ENCODE measurements at places on chromosomes 12 and 14. TPM values are rescaled to one million over a fixed set of nuclear protein-coding genes. Genes with fewer than 3 reads are reported as not detected.

The RD3L gene
- total RNA-seq, result not detected

The TMEM260 gene
- total RNA-seq, result 50.8 TPM

The RND1 gene
- total RNA-seq, result 18.9 TPM

The ARMH4 gene
- total RNA-seq, result 17.3 TPM

The BEGAIN gene
- 0.59 TPM for total RNA-seq

The WSCD2 gene
- total RNA-seq, result 0.79 TPM

The HOXC6 gene
- total RNA-seq, result not detected

The LPCAT3 gene
- 24.1 TPM for total RNA-seq

GRCh38 chr14:59098377-59098776 lies 90.1 kb upstream of the DAAM1 start:
- no peak for DNase-seq
- H3K27me3 ChIP-seq, result no peaks in the 10 kb centered on the region

GRCh38 chr12:130775953-130776856 lies 60.1 kb upstream of the RIMBP2 start:
- H3K27ac ChIP-seq, result peak overlapping the region; percentile 63
- H3K27me3 ChIP-seq, result no peaks in the 10 kb centered on the region
- DNase-seq, result peak; percentile 94
- peak overlapping the region; percentile 51 for H3K4me3 ChIP-seq

GRCh38 chr12:108201808-108202207 lies 72.7 kb downstream of the WSCD2 start:
- H3K36me3 ChIP-seq, result no peaks in the 10 kb centered on the region
- no peaks in the 10 kb centered on the region for H3K27me3 ChIP-seq
- H3K4me3 ChIP-seq, result no peak overlapping the region
- peak; percentile 80 for DNase-seq
- H3K4me1 ChIP-seq, result peaks cover 12% of the 10 kb centered on the region

- DNase-seq, result no peak
- H3K27ac ChIP-seq, result no peak overlapping the region
- H3K4me3 ChIP-seq, result no peak overlapping the region
- no peaks in the 10 kb centered on the region for H3K27me3 ChIP-seq
- H3K4me1 ChIP-seq, result no peaks in the 10 kb centered on the region
These were observed 25.5 kb downstream of the YEATS4 start for GRCh38 chr12:69385038-69385437.

GRCh38 chr14:101084436-101084826 lies 180.9 kb upstream of the RTL1 start:
- H3K27ac ChIP-seq, result no peak overlapping the region
- H3K27me3 ChIP-seq, result no peaks in the 10 kb centered on the region

DNA sequence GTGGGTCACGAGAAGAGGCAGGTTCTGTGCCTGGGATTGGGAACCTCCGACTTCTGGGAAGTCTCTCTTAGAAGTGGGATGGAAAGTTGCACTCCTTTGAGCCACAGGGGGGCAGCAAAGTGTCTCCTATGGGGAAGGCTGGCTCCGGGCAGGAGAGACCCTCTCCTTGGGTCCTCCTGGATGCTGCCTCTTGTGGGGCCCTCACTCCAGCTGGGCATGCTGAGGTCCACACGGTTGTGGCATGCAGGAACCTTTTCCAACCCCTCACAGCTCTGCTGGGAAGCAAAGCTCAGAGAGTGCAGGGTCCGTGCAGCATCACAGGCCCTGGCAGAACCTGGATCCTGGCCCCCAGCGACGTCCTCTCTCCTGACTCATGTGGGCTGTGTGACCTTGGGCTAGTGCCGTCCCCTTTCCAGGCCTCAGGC lies 17.4 kb downstream of the SDSL start:
- no peaks in the 10 kb centered on the region for H3K36me3 ChIP-seq
- peak; percentile 96 for DNase-seq
- H3K27ac ChIP-seq, result no peak overlapping the region
- no peak overlapping the region for H3K4me3 ChIP-seq
- peaks cover 64% of the 10 kb centered on the region for H3K27me3 ChIP-seq

- H3K36me3 ChIP-seq, result no peaks in the 10 kb centered on the region
- H3K27me3 ChIP-seq, result peaks cover 6% of the 10 kb centered on the region
- peak; percentile 76 for DNase-seq
- no peak overlapping the region for H3K4me3 ChIP-seq
- H3K27ac ChIP-seq, result no peak overlapping the region
- H3K4me1 ChIP-seq, result no peaks in the 10 kb centered on the region
These were observed 85.6 kb downstream of the GALNT9 start for GRCh38 chr12:132243596-132244310.

DNA sequence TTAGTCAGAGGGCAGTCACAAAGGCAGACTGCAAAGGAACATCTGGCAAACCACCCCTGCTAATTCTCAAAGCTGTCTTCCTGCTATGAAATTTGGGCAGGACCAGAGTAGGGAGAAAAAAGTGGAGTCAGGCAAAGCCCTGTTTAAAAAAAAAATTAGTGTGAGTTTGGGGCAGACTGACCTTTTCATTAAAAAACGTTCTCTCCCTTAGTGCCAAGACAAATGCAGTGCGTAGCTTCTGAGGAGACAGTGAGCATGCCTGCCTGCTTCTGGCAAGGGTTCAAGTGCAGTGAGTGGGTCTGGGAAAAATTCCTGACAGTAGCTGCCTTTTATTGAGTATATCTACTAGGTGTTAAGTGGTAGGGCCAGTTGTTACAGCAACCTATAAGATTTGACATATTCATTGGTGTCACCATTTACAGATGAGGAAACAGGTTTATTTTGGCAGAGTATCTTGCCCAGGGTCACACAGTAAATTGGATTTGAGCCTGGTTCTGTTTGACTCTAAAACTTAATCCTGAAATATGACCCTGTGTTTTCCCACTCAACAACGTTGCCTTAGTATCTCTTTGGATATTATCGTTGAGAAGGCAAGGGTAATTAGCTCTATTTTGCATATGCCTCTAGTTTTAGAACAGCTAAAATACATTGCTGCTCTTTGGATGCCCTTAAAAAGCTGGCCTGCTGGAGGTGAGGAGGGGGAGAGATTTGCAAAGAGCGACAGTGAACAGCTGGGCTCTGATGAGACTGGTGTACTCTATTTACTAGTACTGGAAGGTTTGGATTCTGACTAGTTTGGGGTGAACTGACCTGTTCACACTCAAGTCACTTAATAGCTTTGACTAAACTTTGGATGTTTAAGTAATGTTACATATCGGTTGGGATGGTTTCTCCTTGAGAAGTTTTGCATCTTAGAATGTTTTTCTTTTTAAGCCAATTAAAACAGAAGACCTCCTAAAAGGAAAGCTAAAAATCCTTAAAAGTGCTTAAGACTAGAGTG lies 72.8 kb downstream of the PAPOLA start:
- H3K36me3 ChIP-seq, result peaks cover 31% of the 10 kb centered on the region
- peaks cover 12% of the 10 kb centered on the region for H3K4me1 ChIP-seq
- H3K27ac ChIP-seq, result no peak overlapping the region
- no peak overlapping the region for H3K4me3 ChIP-seq

- no peaks in the 10 kb centered on the region for H3K4me1 ChIP-seq
- DNase-seq, result peak; percentile 67
- no peak overlapping the region for H3K4me3 ChIP-seq
- no peaks in the 10 kb centered on the region for H3K36me3 ChIP-seq
These were observed 98.0 kb downstream of the GCH1 start for GRCh38 chr14:54804538-54805041.

- DNase-seq, result no peak
- H3K36me3 ChIP-seq, result no peaks in the 10 kb centered on the region
- no peak overlapping the region for H3K27ac ChIP-seq
- no peak overlapping the region for H3K4me3 ChIP-seq
These were observed 25.9 kb upstream of the GTF2A1 start for GRCh38 chr14:81246461-81247270.

GRCh38 chr14:69928111-69928523 lies 48.9 kb downstream of the SMOC1 start:
- H3K36me3 ChIP-seq, result no peaks in the 10 kb centered on the region
- H3K27ac ChIP-seq, result no peak overlapping the region
- H3K4me1 ChIP-seq, result no peaks in the 10 kb centered on the region
- no peaks in the 10 kb centered on the region for H3K27me3 ChIP-seq
- no peak for DNase-seq
- no peak overlapping the region for H3K4me3 ChIP-seq

GRCh38 chr12:43285159-43285598 lies 266.8 kb downstream of the ADAMTS20 start:
- H3K4me3 ChIP-seq, result no peak overlapping the region
- peaks cover 2% of the 10 kb centered on the region for H3K4me1 ChIP-seq
- no peak overlapping the region for H3K27ac ChIP-seq
- no peaks in the 10 kb centered on the region for H3K27me3 ChIP-seq

DNA sequence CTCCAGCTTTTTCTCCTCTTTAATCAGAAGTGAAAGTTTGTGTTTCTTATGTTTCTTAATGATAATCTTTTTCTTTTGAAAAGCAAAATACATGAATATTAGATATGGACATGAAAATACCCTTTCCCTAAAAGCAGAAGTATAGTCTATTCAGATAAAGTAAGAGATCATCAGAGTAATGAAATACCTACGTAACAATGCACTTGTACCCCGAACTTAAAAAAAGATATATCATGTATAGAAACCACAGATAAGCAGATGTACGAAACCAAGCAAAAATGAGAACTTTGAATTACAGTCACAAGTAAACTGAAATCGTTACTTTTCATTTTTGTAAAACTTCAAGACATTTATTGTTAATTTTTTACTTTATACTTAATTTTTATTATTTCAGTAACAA lies 1.5 kb upstream of the GPR65 start:
- no peak for DNase-seq
- H3K27me3 ChIP-seq, result no peaks in the 10 kb centered on the region
- peaks cover 1% of the 10 kb centered on the region for H3K4me1 ChIP-seq
- H3K27ac ChIP-seq, result no peak overlapping the region
- no peak overlapping the region for H3K4me3 ChIP-seq
- H3K36me3 ChIP-seq, result no peaks in the 10 kb centered on the region

DNA sequence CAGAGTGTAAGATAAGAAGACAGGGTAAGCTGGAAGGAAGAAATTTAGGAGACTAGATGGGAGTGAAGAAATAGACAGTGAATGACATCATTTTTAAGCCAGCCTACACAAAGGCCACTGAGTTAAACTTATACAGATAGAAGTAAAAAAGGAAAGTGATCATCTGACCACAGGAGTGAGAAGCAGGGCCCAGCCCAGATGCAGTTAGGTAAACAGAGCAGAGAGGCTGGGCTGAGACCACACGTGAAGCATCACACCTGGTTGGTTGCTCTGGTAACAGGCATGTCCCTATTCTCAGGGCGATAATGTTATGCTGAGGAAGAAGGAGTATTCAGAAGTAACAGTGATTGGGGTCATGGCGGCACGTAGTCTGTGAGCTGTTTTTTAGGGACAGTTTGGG lies 1079.4 kb downstream of the AACS start:
- no peaks in the 10 kb centered on the region for H3K4me1 ChIP-seq
- H3K27me3 ChIP-seq, result no peaks in the 10 kb centered on the region
- H3K4me3 ChIP-seq, result no peak overlapping the region
- H3K36me3 ChIP-seq, result no peaks in the 10 kb centered on the region
- H3K27ac ChIP-seq, result no peak overlapping the region

- H3K4me3 ChIP-seq, result no peak overlapping the region
- no peaks in the 10 kb centered on the region for H3K4me1 ChIP-seq
- H3K27ac ChIP-seq, result no peak overlapping the region
- DNase-seq, result no peak
- no peaks in the 10 kb centered on the region for H3K27me3 ChIP-seq
These were observed 8.3 kb downstream of the TNFAIP2 start for GRCh38 chr14:103131580-103131979.

GRCh38 chr12:132740313-132740646 lies 21.4 kb downstream of the ANKLE2 start:
- H3K4me3 ChIP-seq, result no peak overlapping the region
- no peak overlapping the region for H3K27ac ChIP-seq
- no peak for DNase-seq
- no peaks in the 10 kb centered on the region for H3K27me3 ChIP-seq
- H3K4me1 ChIP-seq, result no peaks in the 10 kb centered on the region

DNA sequence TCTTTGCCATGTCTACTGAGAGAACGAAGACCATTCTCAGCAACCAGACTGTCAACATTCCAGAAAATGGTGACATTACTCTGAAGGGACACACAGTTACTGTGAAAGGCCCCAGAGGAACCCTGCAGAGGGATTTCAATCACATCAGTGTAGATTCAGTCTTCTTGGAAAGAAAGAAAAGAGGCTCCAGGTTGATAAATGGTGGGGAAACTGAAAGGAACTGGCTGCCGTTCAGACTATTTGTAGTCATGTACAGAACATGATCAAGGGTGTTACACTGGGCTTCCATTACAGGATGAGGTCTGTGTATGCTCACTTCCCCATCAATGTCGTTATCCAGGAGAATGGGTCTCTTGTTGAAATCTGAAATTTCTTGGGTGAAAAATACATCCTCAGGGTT lies 29.7 kb upstream of the PSMA6 start:
- H3K36me3 ChIP-seq, result peaks cover 17% of the 10 kb centered on the region
- no peak overlapping the region for H3K27ac ChIP-seq
- no peak for DNase-seq
- H3K27me3 ChIP-seq, result no peaks in the 10 kb centered on the region
- no peaks in the 10 kb centered on the region for H3K4me1 ChIP-seq
- H3K4me3 ChIP-seq, result no peak overlapping the region

DNA sequence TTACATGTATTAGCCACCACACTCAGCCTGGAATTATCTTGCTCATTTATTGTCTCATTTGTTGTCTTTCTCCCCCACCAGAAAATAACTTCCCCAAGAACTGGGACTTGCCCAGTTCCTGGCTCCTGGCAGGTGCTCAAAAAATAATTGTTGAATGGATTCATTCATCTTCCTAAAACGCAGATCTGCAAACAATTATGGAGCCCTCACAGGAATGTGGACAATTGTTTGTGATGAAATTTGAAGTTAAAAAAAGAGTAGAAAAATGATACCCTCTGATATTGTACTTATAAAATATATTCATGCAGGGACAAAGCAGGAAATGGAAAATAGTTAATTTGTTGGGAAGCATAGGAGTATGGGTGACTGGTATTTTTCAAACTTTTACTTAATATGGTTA lies 60.7 kb upstream of the MAP1LC3B2 start:
- no peak overlapping the region for H3K4me3 ChIP-seq
- H3K4me1 ChIP-seq, result no peaks in the 10 kb centered on the region
- H3K36me3 ChIP-seq, result no peaks in the 10 kb centered on the region
- no peaks in the 10 kb centered on the region for H3K27me3 ChIP-seq

All from endodermal cell (in vitro differentiated cells).